ENCODE measurements at places on chromosomes 1 and 21. TPM values are rescaled to one million over a fixed set of nuclear protein-coding genes. Genes with fewer than 3 reads are reported as not detected.

CFHR3 gene
- 0.03 TPM for polyA plus RNA-seq

NTNG1 gene
- 0.72 TPM for polyA plus RNA-seq

HEYL gene
- 7.6 TPM for polyA plus RNA-seq

DNA sequence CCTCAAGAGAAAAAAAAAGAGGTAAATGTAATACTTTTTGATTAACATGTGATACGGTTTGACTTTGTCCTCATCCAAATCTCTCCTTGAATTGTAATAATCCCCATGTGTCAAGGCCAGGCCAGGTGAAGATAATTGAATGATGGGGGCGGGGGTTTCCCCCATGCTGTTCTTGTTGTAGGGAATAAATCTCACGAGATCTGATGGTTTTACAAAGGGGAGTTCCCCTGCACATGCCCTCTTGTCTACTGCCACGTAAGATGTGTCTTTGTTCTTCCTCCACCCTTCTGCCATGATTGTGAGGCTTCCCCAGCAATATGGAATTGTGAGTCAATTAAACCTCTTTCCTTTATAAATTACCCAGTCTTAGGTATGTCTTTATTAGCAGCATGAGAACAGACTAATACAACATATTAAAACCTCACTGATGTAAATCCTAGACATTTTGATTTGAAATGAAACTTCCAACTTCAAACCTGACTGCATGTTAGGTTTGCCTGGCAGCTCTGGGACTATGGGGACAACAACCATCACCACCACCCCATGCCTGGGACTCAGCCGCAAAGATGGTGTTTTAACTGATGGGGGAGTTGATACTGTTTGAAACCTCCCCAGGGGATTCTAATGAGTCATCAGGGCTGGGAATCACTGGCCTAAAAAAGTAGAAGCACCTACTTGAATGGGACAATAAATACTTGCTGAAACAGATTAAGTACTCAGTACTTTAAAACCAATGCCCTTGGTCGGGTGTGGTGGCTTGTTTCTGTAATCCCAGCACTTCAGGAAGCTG, 32.8 kb upstream of the BACH1 start:
- H3K27ac ChIP-seq, result no peak overlapping the region
- H3K36me3 ChIP-seq, result no peaks in the 10 kb centered on the region
- H3K27me3 ChIP-seq, result no peaks in the 10 kb centered on the region
- no peak overlapping the region for H3K4me3 ChIP-seq
- H3K4me1 ChIP-seq, result no peaks in the 10 kb centered on the region

- no peaks in the 10 kb centered on the region for H3K27me3 ChIP-seq
- H3K36me3 ChIP-seq, result peaks cover 30% of the 10 kb centered on the region
- peak overlapping the region; percentile 94 for H3K27ac ChIP-seq
- DNase-seq, result no peak
Observed at GRCh38 chr1:37807220-37807554, 403 bp upstream of the C1orf122 start.
